ENCODE measurements at places on chromosomes 5 and 9.

DNA sequence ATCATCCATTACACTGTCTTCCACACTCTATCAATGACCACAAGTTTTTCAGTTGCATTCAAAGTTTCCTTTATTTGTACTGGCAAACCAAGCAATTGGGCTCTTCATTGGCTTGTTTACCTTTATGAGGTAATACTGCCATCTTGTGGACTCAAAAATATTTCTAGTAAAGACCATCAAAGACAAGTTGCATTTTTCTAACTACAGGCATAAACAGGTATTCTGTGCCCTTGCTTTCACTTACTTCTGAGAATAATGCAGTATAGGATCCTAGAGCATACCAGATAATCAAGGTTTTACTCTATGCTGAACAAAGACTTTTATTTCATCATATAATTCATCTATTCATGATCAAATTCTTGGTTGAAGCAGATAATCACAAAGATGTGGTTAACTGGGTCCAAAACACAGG, 173.7 kb upstream of the POU5F2 start:
- no peak for DNase-seq

DNA sequence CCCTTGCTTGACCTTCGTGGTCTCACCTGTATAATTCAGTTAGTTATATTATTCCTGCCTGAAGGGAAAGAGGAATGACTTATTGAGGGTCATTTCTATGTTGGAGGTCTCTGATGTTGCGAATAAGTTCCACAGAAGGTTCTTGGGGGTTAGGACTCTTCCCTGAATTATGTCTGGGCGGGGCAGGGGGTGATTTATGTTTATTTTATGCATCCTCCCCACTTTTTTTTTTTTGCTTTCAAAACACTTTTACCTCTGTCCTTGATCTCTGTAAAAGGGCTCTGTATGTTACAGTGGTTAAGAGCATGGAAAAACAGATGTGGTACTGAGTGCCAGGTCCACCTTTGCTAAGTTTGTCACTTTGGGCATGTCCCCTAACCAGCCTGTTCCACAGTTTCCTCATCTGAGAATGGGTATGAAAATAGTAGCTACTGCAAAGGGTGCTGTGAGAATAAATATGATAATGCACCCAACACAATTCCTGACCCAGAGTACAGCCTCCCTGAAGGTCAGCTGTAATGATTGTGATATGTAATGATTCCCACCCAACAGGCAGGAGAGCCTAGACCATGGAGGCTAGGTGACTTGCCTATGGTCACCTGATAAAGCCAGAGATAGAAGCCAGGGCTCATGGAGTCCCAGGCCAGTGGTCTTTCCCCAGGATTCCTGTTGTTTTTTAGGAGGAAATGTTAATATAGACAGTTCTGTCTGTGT, 54.8 kb downstream of the SLC22A5 start:
- DNase-seq: no peak

- no peak for DNase-seq
Observed at GRCh38 chr5:108753331-108753730, 5.6 kb downstream of the FER start.

GRCh38 chr9:6471231-6471850, 58.3 kb downstream of the UHRF2 start:
- no peak for DNase-seq

DNA sequence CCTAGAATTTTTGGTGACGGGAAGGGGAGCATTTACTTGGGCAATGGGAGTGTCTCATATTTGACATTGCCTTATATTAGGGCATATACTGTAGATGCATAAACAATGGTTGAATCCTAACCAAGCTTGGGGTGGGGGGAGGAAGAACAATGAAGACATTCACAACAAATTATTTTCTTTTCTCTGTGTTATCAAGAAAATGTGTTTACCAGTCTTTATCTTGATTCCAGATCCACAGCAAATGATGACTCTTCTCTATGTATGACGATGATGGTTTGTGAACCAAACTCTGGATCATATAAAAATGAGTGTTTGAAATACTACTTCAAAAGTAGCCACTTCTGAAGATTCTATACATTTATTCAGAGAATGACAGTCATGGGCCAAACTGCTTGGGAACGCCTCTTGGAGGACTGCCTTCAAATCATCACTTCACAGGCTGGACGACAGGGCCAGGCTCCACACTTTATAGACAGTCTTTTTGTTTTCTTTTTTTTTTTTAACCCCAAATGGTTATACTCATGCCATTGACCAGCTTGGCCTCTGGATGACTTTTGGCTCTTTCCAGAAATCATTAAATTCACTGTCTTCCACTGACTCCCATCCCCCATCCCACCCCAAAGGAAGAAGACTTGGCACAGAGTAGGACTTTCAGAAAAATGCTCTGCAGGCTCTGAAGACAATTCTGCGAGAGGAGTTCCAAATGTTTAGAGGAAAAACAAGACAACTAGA, 123.8 kb upstream of the LIFR start:
- no peak for DNase-seq

- no peak for DNase-seq
Observed at GRCh38 chr9:37859043-37859442, 44.9 kb downstream of the SLC25A51 start.

DNA sequence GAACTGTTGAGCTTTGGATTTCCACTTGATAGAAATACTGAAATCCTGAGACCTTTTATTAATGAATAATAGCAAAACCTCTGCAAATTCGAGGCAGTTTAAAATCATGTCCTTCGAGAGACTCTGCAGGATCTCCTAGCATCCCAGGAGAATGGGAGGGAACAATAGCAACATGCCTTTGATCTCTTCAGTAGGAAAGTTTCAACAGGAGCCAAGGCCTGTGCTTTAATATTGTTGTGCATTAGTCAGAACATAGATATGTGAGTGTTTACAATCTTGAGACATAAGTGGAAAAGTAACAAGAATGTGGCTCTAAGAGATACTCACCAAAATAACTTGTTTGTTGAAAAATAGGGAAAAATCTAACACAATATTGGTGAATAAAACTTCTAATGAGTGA, 83.3 kb upstream of the LHFPL2 start:
- no peak for DNase-seq

DNA sequence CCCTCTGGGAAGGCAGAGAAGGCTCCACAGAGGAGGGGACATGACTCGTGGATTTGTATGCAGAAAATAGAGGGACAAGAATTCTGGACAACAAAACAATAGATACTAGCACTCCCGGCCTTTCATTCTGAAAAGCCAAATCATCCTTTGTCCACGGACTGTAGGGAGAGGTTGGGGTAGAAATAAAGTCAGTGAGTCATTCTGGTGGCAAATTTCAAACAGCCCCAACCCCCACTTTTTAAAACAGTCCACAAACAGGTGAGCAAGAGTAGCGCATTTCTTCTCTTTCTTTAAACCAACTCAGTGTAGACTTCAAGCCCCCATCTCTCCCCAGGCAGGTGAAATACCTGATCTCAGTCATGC, 56.1 kb downstream of the PTPDC1 start:
- DNase-seq: no peak

- no peak for DNase-seq
Observed at GRCh38 chr9:100193078-100193477, 94.0 kb downstream of the INVS start.

- DNase-seq: no peak
Observed at GRCh38 chr9:118305331-118305730, 601.1 kb downstream of the TLR4 start.

DNA sequence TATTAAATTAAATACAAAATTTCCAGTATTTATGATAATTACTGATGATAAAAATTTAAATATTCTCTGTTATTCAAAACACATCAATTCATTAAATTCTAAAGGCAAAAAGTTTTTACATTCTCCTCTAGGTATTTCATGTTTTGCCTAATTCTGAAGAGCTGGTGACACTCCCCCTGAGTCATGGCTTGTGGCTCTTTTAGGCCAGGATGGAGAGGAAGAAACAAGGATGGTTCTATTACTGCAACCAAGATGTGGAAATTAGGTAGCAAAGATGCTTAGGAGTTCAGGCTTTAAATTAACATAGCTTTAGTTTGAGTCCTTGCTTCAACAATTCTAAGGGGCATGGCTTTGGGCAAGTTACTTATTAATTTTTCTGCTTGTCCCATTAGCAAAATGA, 1295.8 kb downstream of the EFNA5 start:
- no peak for DNase-seq

GRCh38 chr5:111779260-111779921, 22.4 kb upstream of the NREP start:
- DNase-seq: no peak

DNA sequence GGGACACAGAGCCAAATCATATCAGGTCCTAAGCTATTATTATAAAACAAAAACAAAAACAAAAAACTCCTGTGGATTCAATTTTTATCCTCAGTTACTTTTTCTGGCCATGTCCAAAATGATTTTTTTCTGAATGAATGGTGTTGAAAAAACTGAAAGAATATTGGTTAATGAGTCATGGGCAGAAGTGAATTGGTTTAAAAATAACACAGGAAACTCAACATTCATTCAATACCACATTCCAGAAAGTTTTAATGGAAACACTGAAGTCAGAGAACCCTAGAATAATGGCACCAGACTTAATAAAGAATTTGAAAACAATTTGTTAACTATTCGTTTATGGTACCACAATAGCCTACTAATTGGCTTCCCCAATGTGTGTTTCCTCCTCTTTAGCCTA, 102.4 kb upstream of the CDH9 start:
- DNase-seq: no peak

DNA sequence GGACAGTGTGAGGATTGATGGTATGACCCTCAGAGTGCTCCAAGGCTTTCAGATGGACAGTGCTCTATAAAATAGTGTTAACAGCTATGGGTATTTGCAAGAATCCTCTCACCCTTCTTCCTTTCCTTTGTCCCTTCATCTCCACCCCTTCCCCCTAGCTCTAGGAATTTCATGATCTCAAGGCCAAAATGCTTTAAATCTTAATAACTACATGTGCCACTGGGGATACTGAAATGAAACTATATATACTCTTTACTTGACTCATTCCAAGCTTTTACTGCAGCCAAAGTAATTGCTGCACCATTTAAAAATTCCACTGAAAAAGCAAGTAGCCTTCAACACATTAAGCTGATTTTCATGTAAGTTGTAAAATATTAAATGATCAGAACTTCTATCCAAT, 361.6 kb upstream of the SLC30A5 start:
- no peak for DNase-seq

DNA sequence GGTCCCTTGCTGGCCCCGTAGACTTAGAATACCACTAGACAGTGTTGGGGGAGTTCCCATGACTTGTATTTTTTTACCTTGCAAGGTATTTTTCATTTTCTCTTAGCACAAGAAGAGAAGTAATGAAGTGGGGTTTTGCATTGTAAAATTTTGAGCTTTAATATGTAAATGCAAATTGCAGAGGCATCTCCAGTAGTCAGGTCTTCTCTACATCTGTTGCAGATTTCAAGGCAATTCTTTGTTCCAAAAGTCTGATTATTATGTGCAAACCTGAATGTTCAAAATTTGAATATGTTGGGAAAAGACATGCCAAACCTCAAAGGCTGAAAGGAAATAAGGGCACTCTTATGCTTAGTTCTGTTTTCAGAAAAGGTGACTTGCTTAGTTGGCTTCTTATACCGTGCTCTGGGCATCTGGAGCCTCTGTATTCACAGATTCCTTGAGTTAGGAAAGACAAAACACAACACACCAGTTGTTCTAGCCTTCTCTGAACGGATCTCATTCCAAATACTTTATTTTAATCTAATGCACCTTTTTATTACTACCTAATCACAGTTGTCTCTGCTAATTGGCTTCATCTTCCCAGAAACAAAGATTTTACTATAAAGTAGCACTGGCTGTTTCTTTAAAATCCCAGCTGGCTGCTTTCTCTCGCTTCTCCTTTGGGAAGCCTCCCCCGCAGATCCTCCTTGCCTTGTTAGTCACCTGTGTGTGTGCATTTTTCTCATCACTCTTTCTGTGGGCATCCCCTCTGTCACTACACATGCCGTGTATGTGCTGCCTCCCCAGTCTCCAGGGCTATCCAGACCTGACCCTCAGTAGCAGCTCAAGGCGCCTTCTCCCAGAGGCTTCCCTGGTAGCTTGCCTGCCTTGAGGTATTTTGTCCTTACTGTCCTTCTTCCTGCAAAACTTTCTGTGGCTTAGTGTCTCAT, 138.2 kb downstream of the TLE4 start:
- no peak for DNase-seq

DNA sequence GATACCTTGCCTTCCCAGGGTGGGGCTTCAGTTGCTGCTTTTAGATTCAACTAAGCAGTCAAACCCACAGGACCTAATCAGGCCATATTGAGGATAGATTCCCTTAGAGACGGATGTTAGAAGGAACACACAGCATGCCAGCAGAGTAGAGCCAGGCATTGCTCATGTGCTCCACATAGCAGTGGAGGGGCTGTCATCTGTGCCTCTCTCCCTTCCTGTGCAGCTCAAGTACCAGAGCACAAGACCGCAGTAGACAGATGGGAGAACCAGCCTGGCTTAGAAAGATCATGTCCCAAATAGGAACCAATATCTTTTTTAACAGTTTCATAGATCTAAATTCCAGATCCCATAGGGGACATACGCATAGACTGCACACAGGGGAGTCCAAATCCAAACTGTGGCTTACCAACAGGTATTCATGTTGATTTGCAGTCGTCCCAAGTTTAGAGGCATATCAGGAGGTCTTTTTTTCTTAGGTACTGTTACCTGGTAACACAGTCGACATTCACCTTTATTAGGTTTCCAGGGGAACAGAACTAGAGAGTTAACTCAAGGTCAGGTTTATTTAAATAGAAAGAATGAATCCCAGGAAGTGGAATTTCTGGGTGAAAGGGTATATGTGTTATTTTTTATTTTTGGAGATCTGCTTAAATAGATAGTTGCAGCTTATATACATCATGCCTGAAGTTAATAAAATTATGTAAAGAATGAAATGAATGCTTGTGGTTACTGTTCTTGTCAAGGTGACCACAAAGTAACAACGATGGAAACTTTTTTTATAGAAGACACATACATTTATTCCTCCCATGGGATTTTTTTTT, 43.5 kb upstream of the PCAT7 start:
- no peak for DNase-seq

- no peak for DNase-seq
Observed at GRCh38 chr5:5165541-5166002, 25.4 kb downstream of the ADAMTS16 start.

GRCh38 chr9:35756275-35757225, 2.5 kb upstream of the MSMP start:
- peak; percentile 82 for DNase-seq

GRCh38 chr5:174319551-174319950, 274.0 kb downstream of the NSG2 start:
- DNase-seq: no peak

- DNase-seq: no peak
Observed at GRCh38 chr9:36731068-36731956, 158.6 kb downstream of the MELK start.

DNA sequence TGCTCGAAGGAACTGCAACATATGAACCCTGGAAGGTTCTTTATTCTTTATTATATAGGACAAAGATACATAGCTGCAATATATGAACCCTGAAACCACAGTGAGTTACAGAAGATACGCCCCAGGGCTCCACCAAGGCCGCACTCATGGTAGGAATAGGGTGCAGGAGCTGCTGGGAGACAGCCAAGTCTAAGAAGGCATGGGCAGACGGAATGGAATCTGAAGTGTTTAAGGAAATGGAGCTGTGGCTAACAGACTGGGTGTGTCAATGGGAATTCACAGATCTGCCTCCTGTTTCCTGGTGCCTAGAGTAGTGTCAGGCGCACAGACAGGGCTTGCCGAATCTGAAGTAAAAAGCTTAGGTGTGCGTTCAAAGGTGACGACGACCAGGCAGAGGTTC, 286.4 kb downstream of the DENND1A start:
- no peak for DNase-seq
